ENCODE measurements at places on chromosomes 7 and 10.
A peak's percentile ranks its signal among the peaks of the same experiment; 100 is the strongest.

DNA sequence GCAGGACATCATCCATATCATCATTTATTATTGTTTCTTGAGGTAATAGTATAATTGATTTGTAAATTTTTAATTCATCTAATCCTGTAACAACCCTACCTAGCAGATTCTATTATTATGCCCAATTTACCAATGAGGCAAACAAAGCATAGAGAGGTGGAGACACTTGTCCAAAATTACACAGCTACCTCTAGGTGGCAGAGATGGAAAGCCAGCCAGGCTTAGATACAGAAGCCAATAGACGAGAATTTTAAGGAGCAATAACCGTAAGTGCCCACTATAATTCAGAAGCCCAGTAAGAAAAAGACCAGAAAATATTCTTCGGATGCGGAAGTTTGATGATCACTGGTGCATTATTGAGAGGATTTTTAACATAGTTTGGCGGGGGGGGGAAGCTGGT, 54.0 kb downstream of the ANK3 start:
- H3K4me3 ChIP-seq, result no peak overlapping the region
- no peaks in the 10 kb centered on the region for H3K36me3 ChIP-seq
- no peak overlapping the region for H3K27ac ChIP-seq
- no peaks in the 10 kb centered on the region for H3K27me3 ChIP-seq
- no peaks in the 10 kb centered on the region for H3K4me1 ChIP-seq

GRCh38 chr10:52644373-52645186, 128.0 kb downstream of the MBL2 start:
- H3K27ac ChIP-seq, result no peak overlapping the region
- H3K4me3 ChIP-seq, result no peak overlapping the region
- H3K36me3 ChIP-seq, result no peaks in the 10 kb centered on the region

DNA sequence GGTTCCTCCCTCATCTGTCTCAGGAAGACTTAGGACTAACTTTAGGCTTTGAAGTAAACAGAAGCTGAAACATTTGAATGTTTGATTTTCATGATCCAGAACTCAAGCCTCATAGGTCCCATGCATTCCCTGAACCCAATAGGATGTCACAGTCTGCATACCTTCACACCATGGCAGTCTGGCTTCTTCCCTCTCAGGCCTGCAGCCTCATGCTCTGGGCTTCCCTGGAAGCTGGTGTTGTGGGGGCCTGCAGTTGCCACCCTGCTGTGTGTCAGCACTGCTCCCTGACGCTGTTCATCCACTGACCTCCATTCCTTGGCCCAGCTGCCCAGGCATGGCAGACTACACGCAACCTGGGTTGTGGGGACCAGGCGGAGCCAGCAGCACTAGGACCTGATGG, 267.5 kb upstream of the KAT6B start:
- no peak for DNase-seq
- no peak overlapping the region for H3K27ac ChIP-seq
- no peaks in the 10 kb centered on the region for H3K27me3 ChIP-seq
- no peak overlapping the region for H3K4me3 ChIP-seq

DNA sequence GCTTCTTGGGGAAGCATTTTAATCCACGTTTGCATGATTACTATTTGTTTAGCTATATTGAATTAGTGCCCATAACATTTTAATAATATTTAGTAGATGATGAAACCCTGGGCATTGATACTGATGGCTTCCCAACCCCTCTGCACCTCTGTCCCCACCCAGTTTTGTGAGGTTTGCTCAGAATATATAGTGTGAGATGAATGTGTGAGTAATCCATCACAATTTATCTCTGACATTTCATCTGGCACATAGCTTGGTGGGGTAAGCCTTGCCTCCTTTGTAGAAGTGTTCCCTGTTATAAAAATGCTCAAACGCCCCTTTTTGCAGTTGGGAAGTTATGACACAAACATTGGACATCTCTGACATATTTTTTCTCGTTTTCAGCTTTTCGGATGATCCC, 104.2 kb downstream of the WNT2 start:
- DNase-seq, result no peak
- no peaks in the 10 kb centered on the region for H3K36me3 ChIP-seq
- no peak overlapping the region for H3K27ac ChIP-seq
- no peaks in the 10 kb centered on the region for H3K4me1 ChIP-seq
- H3K4me3 ChIP-seq, result no peak overlapping the region

DNA sequence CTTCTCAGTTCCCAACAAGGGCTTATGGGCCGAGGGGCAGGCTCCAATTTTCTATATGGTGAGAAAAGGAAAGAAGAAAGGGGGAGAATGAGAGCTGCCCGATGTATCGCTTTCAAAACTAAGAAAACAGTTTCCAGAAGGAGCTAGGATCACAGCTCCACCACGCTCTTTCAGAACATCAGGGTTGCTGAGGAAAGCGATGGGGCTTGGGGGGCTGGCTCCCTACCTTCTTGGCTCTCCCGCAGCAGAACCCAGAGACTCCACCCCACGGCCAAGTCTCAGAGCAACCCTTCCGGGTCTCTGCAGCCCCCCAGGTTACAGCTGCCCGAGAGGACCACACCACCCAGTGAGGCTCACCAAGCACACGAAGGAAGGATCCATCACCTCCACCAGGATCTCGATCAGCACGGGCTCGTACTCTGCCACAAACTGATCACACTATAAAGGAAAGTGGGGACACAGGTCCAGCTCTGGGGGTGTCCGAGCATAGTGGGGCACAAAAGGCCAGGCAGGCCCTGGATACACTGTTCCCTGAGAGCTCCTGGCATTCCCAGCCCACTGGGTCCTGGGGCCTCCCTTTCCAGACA, 32.3 kb downstream of the PSAP start:
- H3K4me3 ChIP-seq, result no peak overlapping the region
- H3K27me3 ChIP-seq, result no peaks in the 10 kb centered on the region
- H3K36me3 ChIP-seq, result peaks cover 50% of the 10 kb centered on the region
- DNase-seq, result no peak

DNA sequence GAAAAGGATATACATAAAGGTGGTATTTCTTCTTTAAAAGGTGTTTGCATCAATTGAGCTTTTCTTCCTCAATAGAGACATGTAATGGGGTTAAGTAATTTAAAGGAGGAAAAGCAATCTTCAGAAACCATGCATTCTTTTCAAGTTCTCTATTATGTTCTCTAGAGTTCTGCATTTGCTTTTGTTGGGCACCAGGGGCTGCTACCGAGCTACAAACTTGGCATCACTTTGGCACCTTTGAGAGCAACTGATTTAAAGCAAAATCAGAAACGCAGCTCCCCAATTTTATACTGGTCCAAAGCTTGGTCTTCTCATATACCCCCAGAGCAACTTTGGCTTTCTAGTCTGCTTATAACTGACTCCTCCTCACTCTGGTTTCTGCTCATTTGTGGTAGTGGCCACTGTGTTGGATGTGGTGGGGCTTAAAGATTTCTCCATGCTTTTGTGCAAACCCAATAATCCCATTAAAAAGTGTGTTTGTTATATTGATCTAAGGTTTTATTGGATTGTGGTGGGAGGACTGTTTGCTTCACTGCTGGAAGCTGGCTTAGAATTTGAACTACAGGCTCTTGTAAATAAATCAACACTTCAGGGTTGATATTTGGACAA, 712.1 kb downstream of the PHTF2 start:
- no peak for DNase-seq
- no peaks in the 10 kb centered on the region for H3K36me3 ChIP-seq
- no peak overlapping the region for H3K27ac ChIP-seq

- no peak overlapping the region for H3K27ac ChIP-seq
- H3K36me3 ChIP-seq, result no peaks in the 10 kb centered on the region
- no peaks in the 10 kb centered on the region for H3K4me1 ChIP-seq
- H3K4me3 ChIP-seq, result no peak overlapping the region
These were observed 82.2 kb downstream of the KBTBD2 start for GRCh38 chr7:32809347-32809746.

- no peaks in the 10 kb centered on the region for H3K4me1 ChIP-seq
- H3K27me3 ChIP-seq, result no peaks in the 10 kb centered on the region
- no peak overlapping the region for H3K4me3 ChIP-seq
- no peaks in the 10 kb centered on the region for H3K36me3 ChIP-seq
These were observed 46.8 kb downstream of the VIPR2 start for GRCh38 chr7:159097661-159098423.

- H3K4me3 ChIP-seq, result no peak within 1 kb of the TSS
- no peaks in the 10 kb centered on the region for H3K36me3 ChIP-seq
- peak; percentile 23 for DNase-seq
- peaks cover 8% of the 10 kb centered on the region for H3K4me1 ChIP-seq
- no peaks in the 10 kb centered on the region for H3K27me3 ChIP-seq
These were observed at the start of gene ADAM12 for GRCh38 chr10:126387931-126388911. ADAM12 (minus strand) TSS chr10:126388477; CDS start chr10:126388145, 332 bp downstream.

DNA sequence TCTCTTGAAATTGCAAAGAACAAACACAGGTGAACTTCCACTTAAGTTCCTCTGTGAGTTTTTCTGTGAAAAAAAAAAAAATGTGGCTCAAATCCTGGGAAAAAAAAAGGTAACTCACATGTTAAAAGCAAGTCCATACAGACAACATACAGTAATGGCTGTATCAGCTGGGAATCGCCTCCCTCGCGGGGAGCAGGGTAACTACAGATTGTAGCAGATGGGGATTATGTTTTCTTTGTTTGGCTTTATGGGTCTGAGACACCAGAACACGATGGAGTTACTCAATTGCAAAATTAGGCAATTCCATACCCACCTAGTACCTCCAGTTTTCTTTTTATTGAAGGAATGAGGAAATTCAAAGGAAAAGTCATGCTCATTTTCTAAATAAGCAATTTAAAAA, 42.3 kb downstream of the FEZF1 start:
- no peak overlapping the region for H3K27ac ChIP-seq
- no peaks in the 10 kb centered on the region for H3K27me3 ChIP-seq
- DNase-seq, result no peak
- H3K4me1 ChIP-seq, result no peaks in the 10 kb centered on the region

GRCh38 chr10:80512031-80512526, 25.6 kb upstream of the SH2D4B start:
- peak overlapping the region; percentile 35 for H3K27ac ChIP-seq
- no peak for DNase-seq
- H3K4me3 ChIP-seq, result no peak overlapping the region
- H3K27me3 ChIP-seq, result no peaks in the 10 kb centered on the region

DNA sequence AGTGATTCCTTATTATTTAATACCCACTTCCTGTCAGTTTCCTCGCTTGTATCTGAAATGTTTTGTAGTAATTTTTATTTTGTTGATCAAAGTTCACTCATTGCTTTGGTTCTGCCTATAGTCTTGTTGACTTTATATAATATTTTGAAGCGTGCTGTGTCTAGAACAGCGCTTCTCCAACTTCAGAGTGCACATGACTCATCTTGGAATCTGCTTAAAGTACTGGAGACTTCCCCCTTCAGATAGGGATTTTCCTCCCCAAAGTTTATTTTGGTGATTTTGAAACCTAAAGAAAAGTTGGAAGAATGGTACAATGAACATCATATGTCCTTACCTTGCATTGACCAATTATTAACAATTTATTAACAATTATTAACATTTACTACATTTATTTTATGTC, 5.8 kb downstream of the COMTD1 start:
- peaks cover 39% of the 10 kb centered on the region for H3K4me1 ChIP-seq
- no peak overlapping the region for H3K27ac ChIP-seq
- peaks cover 20% of the 10 kb centered on the region for H3K36me3 ChIP-seq
- no peak overlapping the region for H3K4me3 ChIP-seq
- no peaks in the 10 kb centered on the region for H3K27me3 ChIP-seq
- DNase-seq, result no peak

- DNase-seq, result no peak
- H3K4me1 ChIP-seq, result no peaks in the 10 kb centered on the region
These were observed 709.0 kb downstream of the GRID1 start for GRCh38 chr10:85657476-85658113.

DNA sequence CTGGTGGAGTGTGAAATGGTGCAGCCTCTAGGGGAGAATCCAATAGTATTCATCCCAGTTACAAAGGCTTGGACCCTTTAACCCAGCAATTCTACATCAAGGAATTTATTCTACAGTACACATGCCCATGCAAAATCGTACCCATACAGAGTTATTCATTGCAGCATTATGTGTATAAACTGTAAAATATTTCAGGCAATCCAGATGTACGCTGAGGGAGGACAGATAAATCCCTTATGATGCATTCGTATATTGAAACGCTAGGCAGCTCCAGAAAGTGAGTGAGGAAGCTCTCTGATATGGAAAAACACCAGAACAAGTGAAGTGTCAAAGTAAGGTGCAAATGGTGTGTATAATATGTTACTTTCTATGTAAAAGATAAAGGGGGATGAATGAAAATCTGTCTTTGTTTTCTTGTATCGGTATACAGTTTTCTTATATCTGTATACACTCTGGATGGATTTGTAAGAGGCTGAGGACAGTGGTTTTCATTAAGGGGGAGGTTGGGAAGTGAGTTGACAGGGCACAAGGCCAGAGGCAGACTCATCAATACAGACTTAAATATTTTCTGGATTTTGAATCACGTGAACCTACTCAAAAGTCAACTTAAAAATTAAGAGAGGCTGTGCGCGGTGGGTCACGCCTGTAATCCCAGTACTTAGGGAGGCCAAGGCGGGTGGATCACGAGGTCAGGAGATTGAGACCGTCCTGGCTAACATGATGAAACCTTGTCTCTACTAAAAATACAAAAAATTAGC, 17.1 kb downstream of the VWA2 start:
- no peaks in the 10 kb centered on the region for H3K36me3 ChIP-seq
- H3K27ac ChIP-seq, result no peak overlapping the region
- no peaks in the 10 kb centered on the region for H3K27me3 ChIP-seq
- DNase-seq, result no peak
- H3K4me3 ChIP-seq, result no peak overlapping the region

DNA sequence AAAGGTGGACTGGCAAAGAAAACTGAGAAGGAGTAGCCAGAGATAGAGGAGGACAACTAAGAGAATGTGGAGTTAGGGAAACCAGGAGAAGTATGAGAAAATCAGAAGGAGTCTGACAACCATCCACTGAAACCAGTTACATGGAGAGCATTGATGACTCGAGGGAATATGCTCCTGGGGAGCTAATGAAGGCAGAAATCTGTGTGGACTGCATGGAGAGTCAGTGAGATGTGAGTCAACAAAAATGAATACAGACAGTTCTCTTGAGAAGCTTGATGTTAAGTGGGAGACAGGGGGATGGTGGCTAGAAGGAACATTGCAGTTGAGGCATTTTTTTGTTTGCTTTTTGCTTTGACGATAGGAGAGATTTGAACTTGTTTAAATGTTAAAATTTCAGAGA, 34.3 kb upstream of the ZNF32 start:
- DNase-seq, result no peak
- H3K36me3 ChIP-seq, result no peaks in the 10 kb centered on the region
- no peak overlapping the region for H3K4me3 ChIP-seq

- no peak overlapping the region for H3K4me3 ChIP-seq
- no peaks in the 10 kb centered on the region for H3K27me3 ChIP-seq
- H3K36me3 ChIP-seq, result no peaks in the 10 kb centered on the region
These were observed 756.8 kb downstream of the LRMDA start for GRCh38 chr10:76188216-76188615.

- no peaks in the 10 kb centered on the region for H3K27me3 ChIP-seq
- no peak overlapping the region for H3K4me3 ChIP-seq
- H3K27ac ChIP-seq, result no peak overlapping the region
- no peaks in the 10 kb centered on the region for H3K36me3 ChIP-seq
- no peak for DNase-seq
- H3K4me1 ChIP-seq, result no peaks in the 10 kb centered on the region
These were observed 2.7 kb downstream of the IGFBP1 start for GRCh38 chr7:45890902-45891461.

- H3K36me3 ChIP-seq, result peaks cover 47% of the 10 kb centered on the region
- no peaks in the 10 kb centered on the region for H3K27me3 ChIP-seq
- no peak overlapping the region for H3K4me3 ChIP-seq
- H3K4me1 ChIP-seq, result no peaks in the 10 kb centered on the region
These were observed 24.3 kb downstream of the SMC3 start for GRCh38 chr10:110591760-110592159.

GRCh38 chr10:46560381-46560780, 3.9 kb upstream of the GPRIN2 start:
- no peaks in the 10 kb centered on the region for H3K4me1 ChIP-seq
- DNase-seq, result no peak
- peaks cover 17% of the 10 kb centered on the region for H3K27me3 ChIP-seq
- H3K36me3 ChIP-seq, result no peaks in the 10 kb centered on the region
- no peak overlapping the region for H3K4me3 ChIP-seq
